ENCODE measurements at places on chromosomes 12 and 14.

DNA sequence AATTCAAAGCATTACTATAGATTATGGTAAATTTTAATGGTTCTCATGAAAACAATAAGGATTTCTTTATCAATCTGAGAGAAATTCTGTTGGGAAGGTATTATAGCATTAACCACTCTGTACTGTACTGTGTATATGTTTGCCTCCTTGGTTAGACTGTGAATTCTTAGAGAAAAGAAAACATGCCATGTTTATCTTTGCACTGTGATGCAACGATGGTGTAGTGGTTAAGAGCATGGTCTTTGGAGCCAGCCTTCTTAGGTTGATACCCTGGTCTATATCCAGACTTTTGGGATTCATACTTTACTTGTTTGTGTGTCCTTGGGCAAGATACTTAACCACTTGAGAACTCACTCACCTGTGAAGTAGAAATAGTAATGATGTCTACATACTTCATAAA, 32.2 kb upstream of the NUBPL start:
- no peak for DNase-seq

GRCh38 chr12:112664569-112664968, 127.0 kb upstream of the RPH3A start:
- DNase-seq = no peak

DNA sequence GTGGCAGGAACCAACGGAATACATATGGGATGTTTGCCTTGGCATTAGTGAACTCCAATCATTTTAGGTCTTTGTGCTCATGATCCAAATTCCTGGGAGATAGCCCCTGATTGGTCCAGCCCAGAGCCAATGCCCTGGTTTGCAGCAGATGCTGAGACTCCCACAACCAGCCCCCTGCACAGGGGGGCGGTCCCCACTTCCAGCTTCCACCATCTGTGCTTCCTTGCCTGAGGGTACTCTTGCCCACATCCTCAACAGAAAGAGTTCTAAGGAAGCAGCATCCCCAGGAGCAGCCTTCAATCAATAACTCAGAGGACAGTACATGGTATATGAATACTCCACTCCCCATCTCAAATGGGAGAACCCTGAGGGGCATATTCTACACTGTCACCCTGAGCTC, 39.7 kb upstream of the FICD start:
- DNase-seq = no peak

GRCh38 chr14:29536886-29537511, 390.6 kb downstream of the PRKD1 start:
- DNase-seq = no peak

DNA sequence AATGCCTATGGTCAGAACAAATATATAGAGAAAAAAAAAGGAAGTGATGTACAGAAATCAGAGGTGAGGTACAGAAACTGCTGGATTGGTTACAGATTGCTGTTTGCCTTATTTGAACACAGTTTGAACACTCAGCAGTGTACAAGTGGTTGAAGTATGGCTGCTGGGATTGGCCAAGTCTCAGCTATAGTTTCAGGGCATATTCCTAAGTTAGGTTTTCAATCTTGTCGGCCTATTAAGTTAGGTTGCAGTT, 146.4 kb downstream of the LLPH start:
- DNase-seq = no peak

DNA sequence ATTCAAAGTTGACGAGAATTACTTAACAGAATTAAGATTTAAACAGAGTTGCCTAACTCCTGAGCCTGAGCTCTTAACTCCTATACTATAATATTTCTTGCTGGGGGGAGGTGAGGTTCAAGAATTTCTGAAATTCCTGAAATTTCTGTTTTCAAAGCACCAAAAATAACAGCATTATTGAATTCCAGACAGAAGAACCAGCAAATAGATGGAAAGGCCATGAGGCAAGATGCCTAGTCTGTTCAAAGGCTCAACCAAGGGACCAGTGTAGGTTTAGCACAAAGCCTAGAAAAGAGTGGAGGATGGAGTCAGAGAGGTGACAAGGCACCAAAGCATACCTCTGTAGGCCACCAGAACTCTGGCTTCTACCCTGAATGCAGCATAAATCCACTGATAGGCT, 76.4 kb downstream of the PPP1R12A start:
- DNase-seq = no peak

DNA sequence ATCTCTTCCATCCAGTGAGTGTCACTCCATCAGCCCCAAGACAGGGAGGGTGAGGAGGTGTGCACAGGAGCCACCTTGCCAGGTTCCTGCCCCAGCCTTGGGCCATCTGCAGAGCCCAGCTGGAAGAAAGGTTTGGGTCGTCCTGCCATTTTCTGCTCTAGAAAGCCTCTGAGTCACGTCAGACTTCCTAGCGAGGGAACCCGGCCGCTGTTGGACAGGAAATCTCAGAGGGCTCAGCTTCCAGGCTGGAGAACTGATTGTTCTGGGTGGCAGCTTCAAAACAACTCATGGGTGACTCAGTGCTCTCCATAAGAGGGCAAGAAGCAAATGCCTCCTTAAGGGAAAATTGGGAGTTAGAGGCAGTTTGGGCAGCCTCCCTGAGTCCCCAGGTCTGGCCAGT, 16.6 kb downstream of the HIP1R start:
- DNase-seq = no peak

GRCh38 chr12:55742719-55743405, at the start of gene GDF11:
Gene GDF11 (plus strand): TSS chr12:55743122. CDS start chr12:55743317, 195 bp downstream.
- DNase-seq = peak; percentile 65

DNA sequence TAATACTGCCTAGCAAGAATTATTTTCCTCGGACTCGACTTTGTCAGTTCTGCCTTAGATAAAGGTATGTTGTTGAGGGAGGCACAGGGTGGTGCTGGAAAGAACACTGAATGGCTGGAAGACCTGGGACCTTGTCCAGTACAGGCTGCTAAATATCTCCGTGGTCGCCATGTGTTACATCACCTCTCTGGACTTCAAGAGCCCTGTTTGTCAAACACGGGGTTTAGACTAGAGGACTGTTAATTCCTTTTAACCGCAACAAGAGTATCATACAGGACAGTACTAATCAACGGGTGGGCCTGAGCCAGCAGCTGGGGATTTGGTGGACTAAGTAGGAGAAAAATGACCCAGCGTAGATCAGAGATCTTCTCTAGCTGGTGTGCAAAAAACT, 476.3 kb downstream of the LRIG3 start:
- DNase-seq = no peak
